ENCODE measurements at places on chromosomes 1 and 21. TPM values are rescaled to one million over a fixed set of nuclear protein-coding genes. Genes with fewer than 3 reads are reported as not detected.

CLCNKB gene
- under 0.01 TPM for total RNA-seq

KCNE1 gene
- 0.26 TPM for total RNA-seq

TBX19 gene
- total RNA-seq, result 0.51 TPM

CNR2 gene
- not detected for total RNA-seq

DNA sequence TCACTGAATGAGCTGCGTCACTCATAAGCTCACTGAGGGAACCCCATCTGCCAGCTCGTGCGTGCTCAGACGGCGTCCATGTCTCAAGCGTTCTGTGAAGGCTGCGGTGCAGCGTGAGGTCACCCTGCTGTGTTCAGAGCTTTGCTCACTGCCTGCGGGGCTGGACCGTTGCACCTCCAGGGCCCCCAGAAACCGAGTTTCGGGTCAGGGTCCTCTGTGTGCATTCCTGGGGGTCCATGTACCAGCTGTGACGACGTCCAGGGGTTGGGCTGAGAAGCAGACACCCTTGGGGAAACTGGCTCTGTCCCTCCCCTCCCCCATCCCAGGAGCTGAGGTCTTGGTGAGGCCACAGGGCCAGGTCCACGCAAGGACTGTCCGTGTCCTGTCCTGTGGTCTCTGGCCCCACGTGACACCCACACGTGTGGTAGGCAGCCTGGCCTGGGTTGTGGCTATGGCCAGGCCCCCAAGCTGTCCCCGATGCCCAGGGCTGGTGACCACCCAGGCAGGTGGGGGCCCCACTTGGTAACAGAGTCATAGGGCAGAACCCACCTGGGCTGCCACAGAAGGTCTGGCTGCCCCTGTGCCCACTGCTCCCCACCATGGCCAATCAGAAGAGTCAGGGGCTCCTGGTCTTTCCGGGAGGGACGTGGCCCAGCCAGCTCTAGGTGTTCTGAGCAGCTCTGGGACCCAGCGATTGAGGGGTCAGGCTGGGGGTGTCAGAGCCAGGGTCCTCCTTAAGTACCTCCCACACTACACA lies 24.4 kb downstream of the FTCD start:
- no peak for DNase-seq

DNA sequence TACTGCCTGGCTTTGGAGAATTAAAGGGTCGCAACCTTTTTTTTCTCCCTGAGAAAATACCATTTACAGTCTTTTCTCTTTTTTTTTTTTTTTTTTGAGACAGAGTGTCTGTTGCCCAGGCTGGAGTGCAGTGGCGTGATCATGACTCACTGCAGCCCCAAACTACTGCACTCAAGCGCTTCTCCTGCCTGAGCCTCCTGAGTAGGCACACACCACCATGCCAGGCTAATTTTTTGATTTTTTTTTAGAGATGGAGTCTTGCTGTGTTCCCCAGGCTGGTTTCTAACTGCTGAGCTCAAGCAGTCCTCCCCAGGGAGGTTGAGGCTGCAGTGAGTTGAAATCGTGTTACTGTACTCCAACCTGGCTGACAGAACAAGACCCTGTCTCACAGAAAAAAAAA lies 24.6 kb downstream of the UBE4B start:
- peak; percentile 62 for DNase-seq

DNA sequence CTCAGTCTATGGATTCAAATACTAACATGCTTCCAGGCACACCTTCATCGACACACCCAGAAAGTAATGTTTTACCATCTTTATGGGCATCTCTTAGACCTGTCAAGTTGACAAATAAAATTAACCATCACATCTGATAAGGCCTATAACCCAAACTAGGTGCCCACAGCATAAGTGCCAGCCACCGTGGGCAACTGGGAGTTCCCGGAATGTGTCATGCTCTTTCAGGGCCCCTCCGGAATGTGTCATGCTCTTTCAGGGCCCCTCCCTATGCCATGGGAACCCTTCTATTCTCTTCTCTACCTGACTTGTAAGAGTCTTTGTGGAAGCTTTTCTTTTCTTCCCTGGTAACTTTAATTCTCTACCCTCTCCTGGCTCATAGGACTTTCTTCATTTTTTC lies 26.6 kb downstream of the KRTAP24-1 start:
- DNase-seq, result peak; percentile 59

DNA sequence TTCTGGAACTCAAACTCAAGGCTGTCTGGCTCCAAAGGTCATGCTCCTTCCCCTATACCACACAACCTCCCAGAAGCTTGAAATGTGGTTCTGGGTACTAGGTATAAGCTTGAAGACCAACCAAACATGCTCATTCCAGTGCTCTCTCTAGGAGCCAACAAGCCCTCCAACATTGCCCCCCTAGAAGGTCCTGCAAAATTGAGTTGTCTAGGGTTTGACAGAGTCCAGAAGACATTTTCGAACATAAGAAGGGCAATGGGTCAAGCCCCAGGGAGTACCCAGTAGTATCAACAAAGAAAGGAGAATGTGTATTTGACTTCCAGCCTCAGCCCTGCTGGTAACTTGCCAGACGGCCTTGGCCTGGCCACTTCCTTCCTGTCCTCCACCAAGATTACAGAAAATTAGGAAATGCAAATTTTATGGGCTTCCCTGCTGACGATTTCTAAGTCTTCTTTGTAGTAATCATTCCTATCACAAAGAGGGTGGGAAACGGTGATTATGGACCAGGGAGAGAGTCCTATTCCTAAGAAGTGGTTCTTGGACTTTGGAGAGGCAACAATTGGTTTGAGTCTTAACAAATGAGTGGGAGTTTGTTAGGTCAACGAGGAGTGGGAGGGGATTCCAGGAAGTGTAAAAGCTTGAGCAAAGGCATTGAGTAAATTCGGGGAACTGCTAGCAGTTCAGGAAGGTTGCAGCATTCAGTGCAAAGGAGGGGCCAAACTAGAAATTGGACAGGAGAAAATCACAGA lies 18.7 kb upstream of the SLAMF1 start:
- no peak for DNase-seq

- no peak for DNase-seq
Measured at GRCh38 chr21:18602711-18603110, 199.1 kb upstream of the TMPRSS15 start.

DNA sequence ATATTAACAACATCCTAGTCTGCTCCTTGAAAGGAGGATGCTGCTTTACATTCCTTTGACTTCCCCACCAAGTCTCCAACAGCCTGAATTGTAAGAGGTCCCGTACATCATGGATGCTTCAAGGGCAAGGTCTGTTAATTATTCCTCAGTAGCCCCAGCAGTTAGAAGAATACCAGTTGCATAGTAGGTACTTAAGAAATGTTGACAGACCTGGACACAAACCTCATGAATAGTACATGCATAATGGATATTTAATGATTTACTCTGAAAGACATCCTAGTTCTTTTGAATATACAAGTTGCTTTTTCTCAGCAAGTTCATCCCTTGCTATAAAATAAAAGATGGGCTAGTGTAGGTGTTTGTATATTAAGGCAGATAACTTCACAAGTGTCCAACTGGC lies 112.1 kb upstream of the DPYD start:
- no peak for DNase-seq

DNA sequence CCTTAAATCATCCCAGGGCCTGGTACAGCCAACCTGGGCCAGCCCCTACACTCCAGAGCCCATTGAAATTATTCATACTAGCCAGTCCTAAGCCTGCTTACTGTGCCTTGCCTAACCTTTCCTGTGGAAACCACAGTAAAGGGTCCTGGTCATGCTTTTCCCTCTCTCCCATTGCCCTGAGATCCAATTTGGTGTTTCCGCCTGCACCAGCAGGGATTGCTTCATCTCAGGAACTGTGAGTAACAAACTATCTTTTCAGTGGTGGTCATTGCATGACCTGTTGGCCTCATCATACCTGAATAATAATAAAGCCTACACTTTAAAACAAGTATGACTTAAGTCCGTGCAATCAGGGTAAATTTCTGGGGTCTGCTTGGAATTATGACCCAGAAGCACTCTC lies 18.7 kb upstream of the GALNT2 start:
- DNase-seq, result no peak

DNA sequence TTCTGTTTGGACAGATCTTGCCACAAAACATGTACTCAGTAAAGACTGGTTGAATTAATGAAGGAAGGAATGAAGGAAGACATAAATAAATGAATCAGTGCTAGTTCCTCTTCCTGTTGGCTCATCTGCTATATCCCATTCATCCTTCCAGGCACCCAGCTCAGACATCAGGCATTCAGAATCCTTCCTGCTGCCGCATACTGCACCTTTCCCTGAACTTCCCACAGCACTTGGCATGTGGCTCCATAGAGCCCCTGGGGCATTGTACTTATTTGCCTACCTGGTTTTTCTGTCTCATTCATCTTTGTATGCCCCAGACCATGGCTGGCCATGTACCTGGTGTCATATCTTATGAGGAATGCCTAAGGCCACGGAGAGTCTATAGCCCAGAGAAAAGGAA lies 34.4 kb upstream of the ZNF648 start:
- peak; percentile 75 for DNase-seq

- DNase-seq, result no peak
Measured at GRCh38 chr1:121472017-121472416, 287.2 kb downstream of the SRGAP2C start.

GRCh38 chr1:160255781-160256300 lies 6.5 kb downstream of the DCAF8 start:
- DNase-seq, result no peak

DNA sequence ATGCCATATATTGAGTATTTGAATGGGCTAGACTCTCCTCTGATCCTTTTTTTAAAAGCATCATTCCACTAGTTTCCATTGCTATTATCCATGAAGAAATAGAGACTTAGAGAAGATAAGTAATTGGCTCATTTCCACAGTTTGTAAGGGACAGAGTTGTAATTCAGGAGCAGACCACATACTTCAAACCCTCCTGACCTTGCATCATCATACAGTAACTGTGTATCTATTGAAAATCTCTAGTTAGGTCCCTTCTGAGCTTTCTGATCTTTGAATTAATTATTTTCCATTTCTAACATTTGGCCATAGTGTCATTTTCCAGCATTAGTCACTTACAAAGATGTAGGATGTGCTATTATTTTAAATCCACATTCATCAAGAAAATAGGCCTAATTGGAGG lies 386.5 kb upstream of the ST6GALNAC5 start:
- DNase-seq, result no peak

- peak; percentile 65 for DNase-seq
Measured at GRCh38 chr1:48048064-48048463, 50.9 kb upstream of the TRABD2B start.

GRCh38 chr1:226248091-226248490 lies 24.6 kb downstream of the MIXL1 start:
- DNase-seq, result no peak

DNA sequence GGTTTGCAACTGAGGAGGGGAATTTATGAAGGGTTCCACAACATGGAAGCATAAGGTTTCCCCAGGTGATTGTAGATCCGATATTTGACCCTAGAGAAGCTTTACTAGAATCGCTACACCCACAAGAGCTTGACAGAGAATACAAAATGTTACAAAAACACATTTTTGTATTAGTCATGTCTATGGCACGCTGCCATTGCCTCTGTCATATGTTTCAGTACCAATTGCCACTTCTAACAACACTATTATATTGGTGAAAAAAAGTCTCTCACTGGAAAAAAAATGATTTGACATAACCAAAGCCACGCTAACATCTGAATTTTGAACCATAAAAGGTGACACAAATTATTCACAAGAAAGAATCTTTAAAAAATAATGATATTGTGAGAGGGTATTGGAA lies 214.5 kb downstream of the KCNT2 start:
- DNase-seq, result peak; percentile 69

DNA sequence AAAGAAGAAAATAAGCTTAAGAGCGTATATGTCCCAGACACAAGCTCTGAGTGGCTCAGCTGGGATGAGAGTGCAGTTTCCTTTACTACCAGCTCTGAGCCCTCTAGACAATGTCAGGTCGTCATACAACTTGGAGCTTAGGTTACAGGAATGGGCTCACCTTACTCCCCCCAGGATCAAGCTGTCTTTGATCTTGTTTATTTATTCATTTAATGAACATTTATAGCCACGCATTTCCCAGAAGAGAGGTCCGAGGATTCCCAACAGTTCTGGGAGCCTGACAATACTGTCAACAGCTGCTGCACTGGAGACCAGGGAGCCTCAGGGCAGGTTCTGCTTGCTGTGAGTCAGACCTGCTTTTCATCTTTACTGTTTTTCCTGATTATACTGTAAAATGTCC lies 378.9 kb downstream of the PLPP3 start:
- DNase-seq, result peak; percentile 31

DNA sequence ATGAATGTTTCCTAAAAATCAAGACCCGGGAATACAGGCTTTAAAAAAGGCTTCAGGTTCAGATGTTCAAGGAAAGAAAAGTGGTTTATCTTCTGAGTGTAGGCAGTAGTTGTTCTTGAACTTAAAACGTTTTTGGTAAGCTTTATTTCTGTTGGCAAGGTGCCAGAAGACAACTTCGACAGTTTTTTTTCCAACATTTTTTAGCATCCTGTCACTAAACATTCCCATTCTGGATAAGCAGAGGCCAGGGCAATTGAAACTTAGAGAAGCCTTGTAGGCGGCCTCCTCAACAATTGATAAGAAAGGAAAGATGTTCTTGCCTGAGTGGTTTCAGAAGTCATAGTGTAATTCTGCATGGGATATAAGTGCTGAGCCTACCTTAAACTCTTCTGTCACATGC lies 66.7 kb downstream of the PATJ start:
- no peak for DNase-seq

- no peak for DNase-seq
Measured at GRCh38 chr1:168298446-168298845, 17.8 kb downstream of the TBX19 start.

DNA sequence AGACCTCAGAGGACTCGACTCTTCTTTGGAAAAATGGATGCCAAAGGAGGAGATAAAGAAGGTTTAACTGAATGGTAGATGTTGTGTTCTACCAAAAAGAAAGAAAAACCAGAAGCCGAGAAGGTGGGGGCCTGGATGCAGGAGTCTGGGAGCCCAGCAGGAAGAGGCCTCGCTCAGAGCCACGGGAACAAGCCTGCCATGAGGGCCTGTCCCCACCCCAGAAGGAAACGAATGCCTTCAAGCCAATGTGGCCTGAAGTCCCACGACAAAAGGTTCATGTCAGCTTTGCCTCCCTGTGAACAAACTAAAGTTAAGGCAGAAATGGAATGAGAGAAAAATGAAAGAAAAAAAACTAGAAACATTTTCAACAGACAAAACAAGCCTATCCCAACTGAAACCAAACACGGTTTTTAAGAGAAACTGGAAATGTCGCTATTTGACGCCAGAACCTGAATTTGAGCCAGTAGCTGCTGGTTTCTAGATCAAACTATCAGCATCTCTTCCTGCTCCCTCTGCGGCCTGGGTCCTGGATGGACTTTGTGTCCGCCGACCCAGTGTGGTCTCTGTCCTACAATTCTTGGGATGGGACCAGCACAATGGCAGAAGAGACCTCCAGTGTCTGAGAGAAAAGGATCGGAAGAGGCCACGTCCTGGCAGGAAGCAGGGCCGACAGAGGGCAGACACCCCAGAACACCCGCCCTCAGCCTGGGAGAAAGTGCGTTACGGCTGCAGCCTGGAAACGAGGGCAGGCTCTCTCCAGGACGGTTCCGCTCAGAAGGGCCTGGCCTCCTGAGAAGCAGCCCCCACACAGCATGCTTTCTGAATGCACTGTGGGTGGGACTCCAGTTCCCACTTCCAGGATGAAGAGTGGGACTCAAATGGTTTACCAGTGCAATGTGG lies 35.2 kb downstream of the SLC45A1 start:
- no peak for DNase-seq

Measured in bronchial epithelial cell (primary cell).